ENCODE measurements at places on chromosomes 16 and 17.

GRCh38 chr16:84723906-84724305 is 24.1 kb downstream of the USP10 start:
- no peak for DNase-seq

DNA sequence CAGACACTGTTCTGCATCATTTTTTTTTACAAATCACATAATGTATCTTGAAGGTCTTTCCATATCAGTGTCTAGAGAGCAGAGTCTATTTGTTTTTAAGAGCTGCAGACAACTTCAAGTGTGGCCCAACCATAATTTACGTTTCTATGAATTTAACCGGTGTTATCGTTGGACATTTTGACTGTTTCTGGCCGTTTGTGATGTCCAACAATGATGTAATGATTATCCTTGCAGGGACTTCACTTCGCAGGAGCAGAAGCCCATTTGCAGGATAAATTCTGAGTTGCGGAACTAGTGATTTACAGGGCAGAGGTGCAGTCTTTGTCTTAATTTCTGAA is 26.9 kb upstream of the HLF start:
- no peak for DNase-seq

DNA sequence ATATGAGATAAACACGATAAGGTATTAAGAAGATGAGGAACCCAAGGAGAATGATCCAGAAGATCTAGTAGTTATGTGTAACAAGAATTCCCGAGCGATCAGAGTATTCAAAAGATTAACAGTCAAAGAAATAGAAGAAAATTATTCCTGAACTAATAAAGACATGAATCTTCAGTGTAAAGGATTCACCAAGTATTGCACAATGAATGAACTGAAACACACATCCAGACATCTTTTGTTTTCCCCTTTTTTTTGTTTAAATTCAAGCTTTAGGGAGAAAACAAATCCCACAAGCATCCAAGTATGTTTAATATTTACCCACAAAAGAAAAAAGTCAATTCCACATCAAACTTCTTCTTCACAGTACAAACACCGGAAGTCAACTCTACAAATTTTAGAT is 23.7 kb upstream of the MYOCD start:
- no peak for DNase-seq

GRCh38 chr16:49523435-49524159 is 150.0 kb downstream of the C16orf78 start:
- DNase-seq = no peak

DNA sequence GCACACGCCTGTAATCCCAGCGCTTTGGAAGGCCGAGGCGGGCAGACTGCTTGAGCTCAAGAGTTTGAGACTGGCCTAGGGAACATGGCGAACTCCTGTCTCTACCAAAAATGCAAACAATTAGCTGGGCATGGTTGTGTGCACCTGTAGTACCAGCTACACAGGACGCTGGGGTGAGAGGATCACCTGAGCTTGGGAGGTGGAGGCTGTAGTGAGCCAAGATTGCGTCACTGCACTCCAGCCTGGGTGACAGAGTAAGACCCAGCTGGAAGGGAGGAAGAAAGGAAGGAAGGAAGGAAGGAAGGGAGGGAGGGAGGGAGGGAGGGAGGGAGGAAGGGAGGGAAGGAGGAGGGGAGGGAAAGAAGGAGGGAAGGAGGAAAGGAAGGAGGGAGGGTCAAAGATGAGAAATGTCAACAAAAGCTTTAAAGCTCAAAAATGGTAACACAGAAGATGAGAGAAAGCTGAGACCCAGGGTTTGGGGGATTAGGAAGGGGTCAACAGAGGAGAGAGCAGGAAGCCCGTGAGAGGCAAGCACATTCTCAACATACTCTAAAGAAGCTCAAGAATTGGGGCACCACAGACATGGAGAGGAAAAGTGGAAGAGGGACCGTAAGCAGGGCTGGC is 5.0 kb upstream of the KRT19 start:
- DNase-seq = no peak

DNA sequence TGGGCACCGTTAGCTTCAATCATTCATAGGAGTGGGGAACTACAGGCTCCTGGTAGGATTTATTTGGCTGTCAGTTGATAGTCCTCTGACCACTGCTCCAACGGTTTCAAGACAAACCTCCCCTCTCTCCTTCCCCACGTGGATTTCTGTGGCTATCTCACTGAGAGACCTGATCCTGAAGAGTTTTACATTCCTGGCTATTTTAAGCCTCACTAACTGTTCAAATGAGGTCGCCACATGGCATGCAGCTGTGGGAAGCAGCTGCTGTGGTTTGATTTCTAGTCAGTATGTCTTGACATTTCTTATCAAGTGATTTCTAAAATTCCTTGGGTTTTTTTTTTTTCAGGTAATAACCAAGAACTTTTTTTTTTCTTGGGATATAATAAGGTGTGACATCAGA is 38.3 kb downstream of the CDK5R1 start:
- no peak for DNase-seq

GRCh38 chr17:41301916-41302901 is at the start of gene KRTAP29-1:
Gene KRTAP29-1 (minus strand): TSS chr17:41302851. CDS start chr17:41302851, 0 bp downstream.
- DNase-seq = no peak

DNA sequence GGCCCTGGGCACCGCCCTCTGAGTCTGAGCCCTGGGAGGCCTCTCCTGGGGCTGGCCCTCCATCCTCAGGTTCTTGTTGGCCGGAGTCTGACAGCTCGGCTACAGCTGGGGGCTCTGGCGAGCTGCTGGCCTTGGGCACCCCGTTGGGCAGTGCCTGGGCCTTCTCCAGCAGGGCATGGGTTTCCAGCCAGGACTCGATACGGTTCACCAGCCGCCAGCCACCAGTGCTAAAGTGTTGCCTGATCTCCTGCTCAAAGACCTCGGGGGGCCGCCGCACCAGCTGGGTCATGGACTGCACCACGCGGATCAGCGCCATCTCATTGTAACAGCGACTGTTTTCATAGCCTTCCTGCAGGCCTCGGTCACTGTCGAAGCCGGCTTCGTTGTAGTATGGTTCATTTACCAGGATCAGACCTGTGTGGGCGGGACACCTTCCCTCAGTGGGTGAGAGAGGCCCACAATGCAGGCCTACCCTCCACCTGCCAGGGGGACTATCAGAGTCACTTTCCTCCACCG is 6.8 kb downstream of the SPHK1 start:
- no peak for DNase-seq

GRCh38 chr17:37177254-37177870 is 198.4 kb upstream of the C17orf78 start:
- DNase-seq = no peak

- DNase-seq = no peak
Measured at GRCh38 chr17:29243792-29244191, 2.9 kb upstream of the CRYBA1 start.

DNA sequence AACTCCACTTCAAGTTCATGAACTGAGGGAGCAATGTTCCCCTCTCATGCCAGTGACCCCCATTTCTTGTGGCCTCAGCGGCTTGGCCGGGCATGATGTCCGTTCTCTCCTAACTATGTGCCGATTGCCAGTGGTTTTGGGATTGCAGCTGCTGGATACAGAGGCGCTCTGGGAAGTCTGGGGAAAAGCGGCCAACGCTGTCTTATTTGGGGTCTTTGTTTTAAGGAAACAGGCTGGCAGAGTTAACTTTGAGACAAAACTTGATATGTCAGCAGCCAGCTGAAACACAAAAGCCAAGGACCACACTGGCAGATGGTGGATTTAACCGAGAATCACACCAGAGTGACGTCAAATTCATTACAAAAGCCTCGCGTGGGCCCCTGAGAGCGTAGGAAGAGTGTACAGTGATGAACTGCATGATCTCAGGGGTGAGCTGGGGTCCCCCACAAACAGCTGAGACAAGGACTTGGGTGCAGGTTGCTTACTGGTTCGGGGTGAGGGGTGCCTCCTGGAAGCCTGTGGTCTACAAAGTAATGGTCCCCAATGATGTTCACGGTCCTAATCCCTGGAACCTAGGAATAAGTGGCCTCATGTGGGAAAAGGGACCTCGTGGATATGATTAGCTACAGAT is 180.4 kb downstream of the IRF8 start:
- DNase-seq = no peak

DNA sequence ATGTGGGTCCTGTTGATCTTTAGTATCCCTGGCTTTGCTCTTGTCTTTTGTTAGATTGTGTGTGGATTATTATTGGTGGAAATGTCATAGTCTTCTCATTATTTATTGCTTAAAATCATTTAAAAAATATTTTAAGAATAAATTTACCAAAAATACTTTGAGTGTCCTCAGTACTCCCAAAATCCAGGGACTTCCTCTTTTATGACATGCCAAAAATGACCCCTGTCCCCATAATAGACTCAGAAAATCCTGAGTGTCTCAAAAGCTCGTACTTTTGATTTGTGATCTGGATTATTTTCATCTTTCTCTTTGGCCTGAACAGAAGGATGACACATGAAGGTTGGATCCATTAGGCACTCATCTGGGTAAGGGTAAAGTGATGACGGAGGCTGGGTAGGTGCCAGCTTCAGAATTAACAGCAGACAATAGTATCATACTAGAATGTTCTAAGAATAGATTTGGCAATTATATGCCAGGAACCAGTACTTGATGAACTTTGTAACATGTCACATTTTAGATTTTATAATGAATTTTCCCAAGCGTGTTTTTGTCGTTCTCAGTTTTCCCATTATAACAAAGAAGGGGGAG is 602.2 kb upstream of the CDH8 start:
- DNase-seq = no peak

DNA sequence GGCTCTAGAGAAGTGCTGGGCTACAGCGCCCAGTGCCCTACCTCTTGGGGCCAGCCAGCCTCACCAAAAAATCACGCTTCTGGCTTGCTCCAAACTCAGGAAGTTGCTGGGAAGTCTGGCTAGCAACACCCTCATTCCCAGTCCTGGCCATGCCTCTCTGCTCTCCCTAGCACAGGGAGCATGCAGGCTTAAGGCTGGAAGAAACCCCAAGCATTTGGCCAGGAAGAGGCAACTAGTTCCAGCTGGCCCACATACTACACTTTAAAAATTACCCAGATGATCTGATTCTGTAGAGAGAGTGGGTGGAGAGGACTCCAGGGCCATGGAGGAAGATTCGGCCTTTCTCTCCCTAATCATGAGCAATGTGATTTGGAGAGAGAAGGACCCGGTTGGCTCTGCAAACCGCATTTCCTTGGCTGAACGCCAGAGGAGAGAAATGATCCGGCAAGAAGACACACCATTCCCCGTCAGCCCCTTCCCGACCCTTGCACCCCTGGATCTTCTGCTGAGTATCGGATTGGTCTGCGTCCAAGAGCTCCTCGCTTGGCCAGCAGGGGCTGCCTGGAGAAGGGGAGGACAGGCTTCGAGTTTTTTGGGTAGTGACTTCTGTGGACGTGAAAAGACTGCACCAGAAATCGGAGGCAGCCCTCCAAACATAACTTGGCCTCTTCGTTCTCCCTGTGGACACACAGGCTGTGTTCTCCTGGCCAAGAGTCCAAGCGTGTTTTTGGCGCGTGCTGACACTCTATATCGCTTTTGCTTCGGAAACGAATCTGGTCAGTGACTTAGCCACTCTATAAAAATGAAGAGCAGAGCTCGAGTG is 406.3 kb downstream of the WWOX start:
- DNase-seq = no peak

DNA sequence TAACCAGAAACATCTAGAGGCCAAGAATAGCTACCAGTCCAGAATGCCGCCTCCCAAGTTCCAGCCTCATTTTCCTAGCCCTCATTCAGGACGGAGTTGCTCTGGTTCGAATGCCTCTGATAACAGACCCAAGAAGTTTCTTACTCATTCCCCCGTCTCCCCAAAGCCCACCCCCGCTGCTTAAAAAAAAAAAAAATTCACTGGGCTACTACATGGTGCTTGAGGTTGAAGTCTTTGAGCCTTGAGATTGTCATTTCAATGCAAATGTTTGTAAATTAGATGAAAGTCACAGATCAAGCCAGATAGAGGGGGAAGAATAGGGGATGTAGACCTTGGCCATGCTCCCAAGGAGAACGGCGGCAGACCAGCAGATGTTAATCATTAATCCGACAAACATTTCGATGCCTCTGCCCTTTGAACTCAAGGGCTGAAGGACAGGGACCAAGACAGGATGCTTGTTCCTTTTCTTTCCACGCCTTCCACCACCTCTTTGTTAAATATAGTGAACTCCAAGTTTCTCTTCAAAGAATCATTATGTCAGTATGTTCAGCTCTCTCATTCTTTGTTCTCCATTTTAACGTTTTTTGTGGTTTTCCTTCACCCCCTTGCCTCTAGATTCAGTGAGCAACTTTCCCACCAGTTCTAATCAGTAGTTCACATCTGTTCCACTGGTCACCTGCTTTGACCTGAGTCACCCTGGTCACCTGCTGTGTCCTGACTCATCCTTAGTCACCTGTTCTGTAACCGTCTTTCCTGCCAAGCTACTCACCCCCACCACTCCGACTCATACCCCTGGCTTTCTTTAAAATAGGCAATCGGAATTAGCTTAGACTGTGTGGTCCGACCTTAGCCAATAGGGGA is 190.3 kb downstream of the CPPED1 start:
- peak; percentile 8 for DNase-seq

GRCh38 chr17:1470071-1470754 is 14.2 kb upstream of the CRK start:
- no peak for DNase-seq

DNA sequence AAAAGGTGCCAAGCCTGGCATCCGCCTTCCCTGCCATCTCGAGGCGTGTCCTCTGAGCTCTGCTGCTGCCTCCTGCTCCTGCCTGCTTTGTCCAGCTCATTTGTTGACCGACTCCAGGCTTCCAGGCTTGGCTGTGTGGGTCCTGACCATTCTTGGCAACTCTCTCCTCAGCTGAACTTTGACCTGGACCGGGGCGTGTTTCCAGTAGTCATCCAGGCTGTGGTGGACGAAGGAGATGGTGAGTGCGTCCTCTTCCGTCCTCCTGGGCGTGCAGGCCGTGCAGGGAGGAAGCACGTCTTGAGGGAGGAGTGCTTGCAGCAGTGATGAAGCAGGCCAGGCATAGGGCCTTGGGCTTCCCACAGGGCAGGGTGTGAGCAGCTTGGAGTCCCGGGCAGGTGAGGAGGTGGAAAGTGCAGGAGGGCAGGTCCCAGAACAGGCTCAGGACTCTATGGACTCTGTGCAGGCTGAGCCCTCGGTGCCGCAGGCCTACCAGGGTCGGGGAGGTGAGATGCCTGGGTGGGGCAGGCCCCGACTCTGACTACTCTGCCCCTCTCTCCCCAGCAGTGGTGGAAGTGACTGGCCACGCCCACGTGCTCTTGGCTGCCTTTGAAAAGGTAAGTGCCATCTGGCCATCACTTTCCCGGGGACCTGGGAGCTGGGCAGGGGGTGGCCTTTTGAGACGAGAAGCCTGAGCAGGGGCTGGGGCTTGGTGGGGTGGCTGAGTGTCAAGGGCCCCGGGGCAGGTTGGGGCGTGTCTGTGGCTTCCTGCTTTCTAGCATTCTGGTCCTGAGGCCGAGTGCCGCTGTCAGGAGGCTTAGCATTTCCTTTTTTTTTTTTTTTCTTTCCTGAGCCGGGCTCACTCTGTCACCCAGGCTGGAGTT is 28.6 kb upstream of the NUDT16L1 start:
- DNase-seq = peak; percentile 63

All from inflammatory macrophage treated with lipopolysaccharide for 4 hours (primary cell).